ENCODE measurements at places on chromosomes 5 and 9.

DNA sequence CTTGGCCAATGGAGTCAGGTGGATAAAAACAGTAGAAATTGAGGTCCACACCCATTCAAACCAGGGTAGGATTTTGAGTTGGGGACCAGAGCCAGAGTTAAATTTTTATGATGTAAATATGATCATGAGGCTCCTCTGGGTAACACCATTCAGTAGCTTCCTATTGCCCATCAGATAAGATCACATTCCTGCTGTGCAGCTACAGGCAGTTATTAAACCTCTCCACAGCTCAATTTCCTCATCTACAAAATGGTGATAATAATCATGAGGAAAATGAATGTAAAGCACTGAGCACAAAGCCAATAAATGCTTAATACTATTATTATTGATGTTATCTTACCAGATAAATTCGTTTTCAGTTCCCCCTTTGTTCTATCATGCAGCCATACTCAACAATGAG lies 432.0 kb downstream of the CAAP1 start:
- DNase-seq, result no peak

GRCh38 chr5:1268056-1268455 lies 26.8 kb downstream of the TERT start:
- no peak for DNase-seq

- no peak for DNase-seq
These were observed 49.5 kb upstream of the RETREG1 start for GRCh38 chr5:16666130-16666882.

GRCh38 chr9:137019891-137020683 lies 8.0 kb downstream of the ABCA2 start:
- DNase-seq, result no peak

- DNase-seq, result no peak
These were observed 71.5 kb downstream of the HSPA4 start for GRCh38 chr5:133123297-133123696.

DNA sequence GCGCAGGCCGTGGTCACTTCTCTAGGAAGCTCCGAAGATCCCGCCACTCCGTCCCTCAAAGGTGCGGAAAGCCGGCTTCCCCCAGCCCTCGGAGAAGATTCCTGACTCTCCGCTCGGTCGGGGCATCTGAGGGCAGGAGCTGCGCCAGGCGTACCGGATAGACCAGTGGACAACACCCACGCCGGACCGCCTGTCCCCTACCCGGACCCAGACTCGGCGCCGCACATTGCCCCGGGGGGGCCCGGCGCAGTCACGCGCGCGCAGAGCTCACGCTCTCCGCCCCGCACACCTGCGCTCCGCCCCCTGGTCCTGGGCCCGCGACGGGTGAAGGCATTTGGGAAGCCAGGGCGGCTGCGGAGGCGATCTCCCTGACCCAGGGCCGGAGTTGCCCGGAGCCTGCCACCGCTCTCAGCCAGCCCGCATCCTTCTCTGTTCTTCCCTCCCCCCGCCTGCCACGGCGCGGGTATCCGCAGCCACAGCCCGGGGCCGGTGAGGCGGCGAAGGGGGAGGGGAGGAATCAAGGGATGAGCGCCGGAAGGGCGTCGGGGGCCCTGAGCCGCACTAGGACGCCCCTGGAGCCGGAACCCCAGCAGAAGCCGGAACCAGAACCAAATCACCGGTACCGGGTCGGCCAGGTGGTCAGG lies 448 bp downstream of the RELL2 start:
- no peak for DNase-seq

GRCh38 chr5:153147891-153148623 lies 342.4 kb upstream of the GRIA1 start:
- DNase-seq, result peak; percentile 72

GRCh38 chr5:176647843-176648473 lies 674 bp downstream of the TSPAN17 start:
- DNase-seq, result peak; percentile 24

DNA sequence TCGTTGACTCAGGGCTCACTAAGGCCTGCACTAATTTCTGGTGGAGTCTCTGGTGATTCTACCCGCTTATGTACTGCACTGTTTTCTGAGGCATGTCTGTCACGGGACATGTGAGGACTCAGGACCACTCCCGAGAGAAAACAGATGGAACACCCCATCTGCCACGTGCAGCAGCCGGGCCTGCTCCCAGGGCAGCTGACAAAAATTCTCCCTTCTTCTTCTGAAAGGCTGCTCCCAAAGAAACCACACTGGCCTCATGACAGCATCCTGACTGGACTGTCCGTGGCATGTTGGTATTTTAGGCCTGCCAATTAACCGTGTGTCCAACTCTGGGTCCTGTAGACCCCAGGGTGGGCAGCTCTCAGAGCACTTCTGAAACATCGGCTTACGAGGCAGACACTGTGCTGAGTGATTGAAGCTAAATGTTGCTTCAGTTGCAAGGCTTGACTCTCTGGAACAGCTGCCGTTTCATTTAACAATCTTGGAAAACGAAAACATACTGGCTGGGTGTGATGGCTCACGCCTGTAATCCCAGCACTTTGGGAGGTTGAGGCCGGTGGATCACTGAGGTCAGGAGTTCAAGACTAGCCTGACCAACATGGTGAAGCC lies 39.0 kb downstream of the FAM240B start:
- DNase-seq, result peak; percentile 27

DNA sequence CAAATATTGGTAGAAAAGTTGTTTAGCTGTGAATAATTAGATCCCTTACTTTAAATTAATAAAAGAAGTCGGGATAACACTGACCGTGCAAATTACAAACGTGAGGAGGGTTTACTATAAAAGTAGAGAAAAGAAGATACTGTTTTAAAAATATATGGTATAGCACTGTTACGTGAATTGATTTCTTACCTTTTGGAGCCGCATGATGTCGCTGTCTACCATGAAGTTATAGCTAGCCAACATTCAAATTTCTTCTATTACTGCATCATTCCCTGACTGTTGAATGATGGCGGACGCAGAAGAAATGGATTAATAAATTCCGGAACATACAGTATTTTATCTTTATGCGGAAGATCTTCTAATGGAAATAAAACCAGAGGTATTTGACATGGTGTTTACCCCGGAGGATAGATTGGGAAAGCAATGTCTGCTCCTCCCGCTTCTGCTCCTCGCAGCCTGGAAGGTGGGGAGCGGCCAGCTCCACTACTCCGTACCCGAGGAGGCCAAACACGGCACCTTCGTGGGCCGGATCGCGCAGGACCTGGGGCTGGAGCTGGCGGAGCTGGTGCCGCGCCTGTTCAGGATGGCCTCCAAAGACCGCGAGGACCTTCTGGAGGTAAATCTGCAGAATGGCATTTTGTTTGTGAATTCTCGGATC lies at the start of gene PCDHA6:
PCDHA6 (plus strand) TSS at position 257 of the 658 bp plus-strand sequence; CDS start at position 389, 132 bp downstream.
- DNase-seq, result no peak

DNA sequence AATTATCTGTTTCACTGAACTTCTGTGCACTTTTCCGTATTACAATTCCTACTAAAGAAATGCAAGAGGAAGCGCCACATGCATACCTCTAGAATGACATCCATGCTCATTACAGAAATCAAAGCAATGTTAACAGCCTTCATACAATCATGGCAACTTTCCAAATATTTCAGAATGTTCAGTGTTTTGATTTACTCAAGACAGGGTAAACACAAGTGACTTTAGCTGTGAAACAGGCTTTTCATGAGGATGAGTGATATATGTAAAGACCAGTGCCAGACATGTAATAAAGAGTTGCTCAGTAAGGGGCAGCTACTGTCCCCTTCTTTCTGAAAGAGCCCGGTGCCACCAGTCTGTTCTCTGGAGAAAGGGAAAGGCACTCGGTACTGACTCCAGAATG lies 4.7 kb downstream of the BOD1 start:
- no peak for DNase-seq

- no peak for DNase-seq
These were observed 468.4 kb downstream of the ZSWIM6 start for GRCh38 chr5:61800450-61800849.

GRCh38 chr5:32507738-32508434 lies 63.3 kb upstream of the ZFR start:
- peak; percentile 89 for DNase-seq

GRCh38 chr5:28648108-28648507 lies 1609.7 kb upstream of the CDH9 start:
- peak; percentile 37 for DNase-seq

DNA sequence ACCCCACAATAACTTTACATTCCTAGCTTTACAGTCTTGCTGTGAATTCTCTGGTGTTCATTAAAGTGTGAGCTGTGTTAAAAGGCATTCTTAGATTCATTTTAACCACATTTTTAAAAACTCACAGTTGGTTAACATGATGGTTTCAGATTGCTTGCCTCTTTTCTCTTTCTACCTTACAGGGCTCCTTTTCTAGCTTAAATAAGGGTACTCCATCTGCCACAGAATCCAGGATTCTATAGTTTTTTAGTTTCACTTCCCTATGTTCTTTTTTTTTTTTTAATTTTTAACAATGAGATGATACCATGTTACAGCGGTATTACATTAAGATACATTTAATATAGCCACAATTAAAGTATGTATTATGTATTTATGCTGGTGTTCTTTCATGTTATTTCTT lies 3.9 kb upstream of the FBXO4 start:
- DNase-seq, result no peak

DNA sequence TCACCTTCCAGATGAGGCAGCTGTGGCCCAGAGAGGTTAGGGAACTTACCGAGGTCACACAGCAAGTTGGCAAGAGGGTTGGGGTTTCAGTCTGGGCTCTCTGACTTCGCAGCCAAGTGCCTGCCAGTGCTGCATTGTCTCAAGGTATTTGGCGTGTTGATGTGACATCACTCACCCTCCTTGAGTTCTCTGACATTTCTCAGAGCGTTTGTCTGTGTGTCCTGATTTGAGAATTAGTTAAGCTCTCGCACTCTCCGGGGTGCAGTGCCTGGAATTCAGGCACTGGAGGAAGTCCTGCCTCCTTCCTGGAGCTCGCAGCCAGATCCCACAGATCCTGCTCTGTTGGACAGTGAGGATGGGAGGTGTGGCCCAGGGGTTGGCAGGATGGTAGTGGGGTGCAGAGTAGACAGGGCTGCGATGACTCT lies 25.7 kb downstream of the WWC1 start:
- DNase-seq, result no peak

DNA sequence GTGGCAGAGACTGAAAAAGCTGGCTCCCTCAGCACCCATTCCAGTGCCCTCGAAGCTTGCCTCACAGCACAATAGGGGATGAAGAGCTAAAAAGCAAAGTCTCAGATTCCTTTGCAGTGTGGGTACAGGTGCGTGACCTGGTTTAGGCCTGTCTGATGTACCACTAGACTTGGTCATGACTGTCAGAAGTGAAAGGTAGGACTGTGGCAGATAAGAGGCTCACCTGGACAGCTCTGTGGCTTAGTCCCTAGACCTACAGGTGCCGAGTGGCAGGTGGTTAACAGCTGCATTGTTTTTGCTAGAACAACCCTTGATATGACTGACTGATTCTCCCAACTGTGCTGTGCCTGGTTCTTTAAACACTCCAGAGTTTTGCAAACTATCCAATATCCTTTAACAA lies 14.7 kb upstream of the SFXN1 start:
- no peak for DNase-seq

DNA sequence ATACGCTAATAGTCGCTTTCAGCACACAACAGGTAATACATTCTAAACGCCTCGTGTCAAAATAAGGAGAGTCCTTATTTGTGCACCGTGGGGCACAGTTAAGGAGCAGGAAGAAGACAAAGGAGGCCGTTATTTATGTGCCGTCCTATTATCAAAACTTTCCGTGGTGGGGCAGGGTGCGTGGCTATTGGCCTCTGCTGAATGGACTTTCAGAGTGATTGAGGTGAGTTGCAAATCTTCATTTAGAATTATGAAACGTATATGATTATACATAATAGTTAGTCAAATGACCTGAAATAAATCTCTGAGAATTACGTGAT lies 833 bp downstream of the C5orf24 start:
- DNase-seq, result peak; percentile 34

DNA sequence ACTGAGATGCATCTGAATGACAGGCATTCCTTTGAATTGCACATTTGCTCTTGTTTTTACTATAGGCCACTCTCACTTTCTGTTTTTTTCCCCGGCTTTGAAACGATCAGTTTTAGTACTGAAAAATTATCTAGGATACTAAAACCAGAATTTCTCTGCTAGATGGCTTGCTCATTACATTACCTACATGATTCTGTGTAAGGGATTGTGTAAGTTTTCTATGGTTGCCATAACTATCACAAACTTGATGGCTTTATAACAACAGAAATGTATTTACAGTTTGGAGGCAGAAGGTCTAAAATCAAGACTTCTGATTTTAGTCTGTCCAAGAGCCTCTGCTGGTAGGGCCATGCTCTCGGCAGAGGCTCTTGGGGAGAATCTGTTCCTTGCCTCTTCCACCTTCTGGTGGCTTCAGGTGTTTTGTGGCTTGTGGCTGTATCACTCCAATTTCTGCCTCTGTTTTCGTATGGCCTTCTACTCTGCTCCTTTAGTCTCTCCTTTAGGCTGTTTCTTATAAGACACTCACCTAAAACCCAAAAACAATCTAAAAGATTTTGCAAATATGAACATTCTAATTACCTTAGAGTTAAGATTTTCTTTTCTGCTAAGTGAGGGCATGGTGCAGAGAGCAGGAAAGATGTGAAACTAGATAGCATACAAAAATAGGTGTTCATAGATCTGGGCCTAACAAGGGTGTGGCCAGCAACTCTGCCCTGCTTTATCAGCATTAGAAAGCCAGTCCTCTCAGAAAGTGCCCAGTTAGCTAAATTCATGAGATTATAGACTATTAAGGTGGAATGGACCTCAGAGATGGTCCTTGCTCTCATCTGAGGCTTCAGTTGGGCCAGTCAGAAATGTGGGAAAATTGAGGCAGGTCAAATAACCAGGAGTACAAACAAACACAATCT lies 93.3 kb upstream of the CDKN2B start:
- DNase-seq, result no peak

DNA sequence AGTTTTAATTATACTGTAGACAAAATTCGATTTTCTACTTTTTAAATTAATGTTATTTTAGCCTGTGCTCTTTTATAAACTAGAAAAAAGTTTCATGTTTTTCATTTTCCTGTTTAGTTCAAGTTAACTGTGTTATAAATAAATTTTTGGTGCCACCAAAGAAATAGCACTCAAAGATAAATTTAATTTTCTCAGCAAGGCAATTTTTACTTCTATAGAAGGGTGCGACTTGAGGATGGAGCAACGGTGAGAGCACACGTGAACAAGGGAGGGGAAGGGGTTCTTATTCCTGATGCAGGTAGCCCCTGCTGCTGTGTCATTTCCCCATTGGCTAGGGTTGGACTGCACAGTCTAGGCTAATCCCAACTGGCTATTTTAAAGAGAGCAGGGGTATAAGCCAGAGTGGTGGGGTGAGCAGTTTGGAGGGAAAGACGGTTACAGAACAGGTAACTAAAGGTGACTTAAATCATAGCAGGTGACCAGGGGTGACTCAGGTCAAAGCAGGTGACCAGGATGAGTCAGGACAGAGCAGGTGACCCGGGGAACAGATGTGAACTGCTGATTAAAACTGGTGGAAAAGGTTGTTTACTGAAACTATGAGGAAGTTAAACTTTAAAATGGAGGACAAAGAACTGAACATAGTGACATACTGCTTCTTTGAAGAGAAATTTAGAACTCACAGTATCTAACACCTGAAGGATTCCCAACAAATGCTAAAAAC lies 104.6 kb upstream of the GPBP1 start:
- no peak for DNase-seq

DNA sequence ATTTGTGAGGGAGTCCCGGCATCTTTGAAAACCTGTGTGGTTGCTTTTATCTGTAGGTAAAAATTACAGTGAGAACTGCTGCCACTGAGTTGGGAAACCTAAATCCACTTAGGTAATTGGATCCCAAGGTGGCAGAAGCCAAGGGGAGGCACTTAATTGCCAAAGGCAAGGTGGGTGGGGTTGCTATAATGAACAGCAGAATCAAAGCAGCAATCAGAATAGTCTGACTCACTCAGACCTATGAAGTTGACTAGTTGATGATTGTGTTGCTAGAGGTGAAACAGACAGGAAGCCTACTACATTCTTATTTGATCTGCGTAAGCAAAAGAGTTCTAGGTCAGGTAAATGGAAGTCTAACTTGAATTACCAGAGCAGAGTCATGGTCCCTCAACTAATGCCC lies 17.3 kb upstream of the BICD2 start:
- no peak for DNase-seq

Data from M059J (cell line).